ENCODE measurements at places on chromosomes 1 and 21. TPM values are rescaled to one million over a fixed set of nuclear protein-coding genes. Genes with fewer than 3 reads are reported as not detected.

Gene RGS8
- total RNA-seq, result not detected

Gene IL20
- not detected for total RNA-seq

Gene SLAMF8
- not detected for total RNA-seq

Gene OR10J1
- not detected for total RNA-seq

Gene CD58
- total RNA-seq, result 18.6 TPM

Gene SLC37A1
- total RNA-seq, result 13.7 TPM

Gene OLIG1
- total RNA-seq, result not detected
